ENCODE measurements at places on chromosomes 3 and 15.
A peak's percentile ranks its signal among the peaks of the same experiment; 100 is the strongest.

DNA sequence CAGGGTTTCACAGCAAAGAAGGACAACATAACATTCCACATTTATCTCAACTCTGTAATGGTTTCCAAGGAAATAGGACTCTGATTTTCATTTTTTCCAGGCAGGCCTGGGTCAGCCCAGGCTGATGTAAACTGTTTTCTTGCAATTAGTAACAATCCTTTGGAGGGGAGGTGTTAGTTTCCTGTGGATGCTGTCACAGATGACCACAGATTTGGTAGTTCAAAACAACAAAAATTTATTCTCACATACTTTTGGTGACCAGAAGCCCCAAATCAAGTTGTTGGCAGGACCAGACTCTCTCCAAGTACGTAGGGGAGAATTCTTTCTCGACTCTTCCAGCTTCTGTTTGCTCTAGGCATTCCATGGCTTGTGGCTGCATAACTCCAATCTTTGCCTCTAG is 88.0 kb downstream of the EDEM1 start:
- DNase-seq: no peak

DNA sequence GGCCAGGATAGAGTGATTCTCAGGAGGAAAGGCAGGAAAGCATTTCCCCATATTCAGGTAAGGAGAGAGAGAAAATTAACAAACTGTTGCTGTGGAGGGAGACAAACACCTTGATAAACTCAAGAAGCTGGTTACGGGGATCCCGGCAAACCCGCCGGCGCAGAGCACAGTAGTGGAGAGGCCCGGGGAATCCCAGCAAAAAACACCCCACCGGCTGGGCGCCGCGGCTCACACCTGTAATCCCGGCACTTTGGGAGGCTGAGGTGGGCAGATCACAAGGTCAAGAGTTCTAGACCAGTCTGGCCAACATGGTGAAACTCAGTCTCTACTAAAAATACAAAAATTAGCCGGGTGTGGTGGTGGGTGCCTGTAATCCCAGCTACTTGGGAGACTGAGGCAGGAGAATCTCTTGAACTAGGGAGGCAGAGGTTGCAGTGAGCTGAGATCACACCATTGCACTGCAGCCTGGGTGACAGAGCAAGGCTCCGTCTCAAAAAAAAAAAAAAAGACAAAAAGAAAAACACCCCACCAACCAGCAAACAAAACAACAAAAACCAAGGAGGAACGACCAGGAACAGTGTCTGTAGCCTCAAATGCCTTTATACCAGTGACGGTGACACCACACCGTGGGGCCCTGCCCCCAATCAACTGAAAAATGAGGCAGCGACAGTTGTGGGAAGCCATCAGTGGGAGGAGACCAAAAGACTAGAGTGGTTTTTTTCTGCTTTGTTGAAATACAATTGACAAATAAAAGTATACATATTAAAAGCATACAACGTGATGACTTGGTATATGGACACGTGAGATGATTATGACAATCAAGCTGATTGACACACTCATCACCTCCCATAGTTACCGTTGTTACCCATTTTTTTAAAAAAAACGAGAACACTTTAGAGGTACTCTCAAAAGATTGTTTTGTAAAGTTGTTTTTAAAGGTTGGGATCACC is 40.2 kb upstream of the IDH2 start:
- no peak for DNase-seq

GRCh38 chr15:92391640-92392039 is 2.0 kb upstream of the ST8SIA2 start:
- DNase-seq: peak; percentile 26

- DNase-seq: no peak
These were observed 357.6 kb downstream of the MCTP2 start for GRCh38 chr15:94588993-94589392.

DNA sequence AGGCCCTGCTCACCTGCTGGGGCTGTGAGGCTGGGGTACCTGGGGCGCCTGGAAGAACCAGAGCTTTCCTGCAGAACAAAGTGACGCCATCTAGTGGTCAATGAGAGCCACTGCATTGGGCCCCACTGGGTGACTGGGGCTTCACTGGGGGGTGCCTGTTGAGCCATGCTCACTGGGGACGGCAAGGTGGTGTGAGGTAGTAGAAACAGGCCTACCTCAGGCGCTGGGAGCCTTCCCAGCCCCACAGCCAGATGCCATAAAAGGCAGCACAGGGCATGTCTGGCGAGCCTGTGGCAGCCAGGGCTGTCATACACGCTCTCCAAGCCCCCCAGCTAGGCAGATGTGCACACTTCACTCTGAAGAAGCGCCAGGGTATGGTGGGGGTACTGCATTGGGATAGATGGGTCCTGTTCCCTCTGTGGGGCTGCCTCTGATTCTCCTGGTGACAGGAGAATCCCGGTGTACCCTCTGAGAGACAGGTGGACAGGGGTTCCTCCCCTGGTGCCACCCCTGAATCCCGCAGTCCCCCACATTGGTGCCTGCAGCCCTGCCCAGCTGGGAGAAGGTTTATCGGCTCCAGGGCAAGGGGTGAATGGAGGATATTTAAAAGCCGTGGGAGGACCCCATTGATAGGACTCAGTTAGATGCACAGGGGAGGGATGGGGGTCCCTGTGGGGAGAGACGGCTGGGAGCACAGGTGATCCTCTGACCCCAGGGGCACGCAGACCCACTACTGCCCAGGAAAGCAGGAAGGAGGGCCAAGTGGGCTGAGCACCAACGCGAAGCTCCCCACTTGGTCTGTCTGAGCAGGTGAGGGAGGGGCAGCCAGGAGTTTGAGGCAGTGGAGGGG is 178.8 kb downstream of the NSMCE3 start:
- DNase-seq: no peak

- DNase-seq: no peak
These were observed 54.7 kb downstream of the ADAM10 start for GRCh38 chr15:58694641-58695398.

DNA sequence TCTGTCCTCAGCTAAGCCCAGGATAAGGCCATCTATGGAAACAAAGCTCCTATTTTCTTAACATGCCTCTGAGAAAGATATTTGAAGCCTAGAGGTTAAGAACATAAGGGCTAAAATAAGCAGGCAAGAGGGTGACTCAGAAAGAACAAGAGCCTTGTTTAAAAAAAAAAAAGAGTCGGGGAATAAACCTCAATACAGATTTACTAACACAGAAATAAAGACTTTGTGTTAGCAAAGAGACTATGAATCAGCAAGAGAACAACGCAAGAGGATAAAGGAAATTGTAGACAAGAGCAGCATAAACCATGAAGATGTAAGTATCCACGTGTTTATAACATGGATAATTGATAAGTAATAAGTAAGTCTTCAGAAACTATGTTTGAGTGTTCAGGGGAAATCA is 36.0 kb downstream of the RAB27A start:
- DNase-seq: no peak

- no peak for DNase-seq
These were observed 106.2 kb upstream of the AGTR1 start for GRCh38 chr3:148591525-148591924.

- no peak for DNase-seq
These were observed 261.5 kb upstream of the TPM1 start for GRCh38 chr15:62781081-62781497.

GRCh38 chr15:74453925-74454763 is 6.8 kb downstream of the UBL7 start:
- no peak for DNase-seq

GRCh38 chr3:44100298-44100695 is 141.4 kb upstream of the TOPAZ1 start:
- no peak for DNase-seq

GRCh38 chr3:47347217-47347801 is 33.5 kb upstream of the PTPN23 start:
- peak; percentile 75 for DNase-seq

DNA sequence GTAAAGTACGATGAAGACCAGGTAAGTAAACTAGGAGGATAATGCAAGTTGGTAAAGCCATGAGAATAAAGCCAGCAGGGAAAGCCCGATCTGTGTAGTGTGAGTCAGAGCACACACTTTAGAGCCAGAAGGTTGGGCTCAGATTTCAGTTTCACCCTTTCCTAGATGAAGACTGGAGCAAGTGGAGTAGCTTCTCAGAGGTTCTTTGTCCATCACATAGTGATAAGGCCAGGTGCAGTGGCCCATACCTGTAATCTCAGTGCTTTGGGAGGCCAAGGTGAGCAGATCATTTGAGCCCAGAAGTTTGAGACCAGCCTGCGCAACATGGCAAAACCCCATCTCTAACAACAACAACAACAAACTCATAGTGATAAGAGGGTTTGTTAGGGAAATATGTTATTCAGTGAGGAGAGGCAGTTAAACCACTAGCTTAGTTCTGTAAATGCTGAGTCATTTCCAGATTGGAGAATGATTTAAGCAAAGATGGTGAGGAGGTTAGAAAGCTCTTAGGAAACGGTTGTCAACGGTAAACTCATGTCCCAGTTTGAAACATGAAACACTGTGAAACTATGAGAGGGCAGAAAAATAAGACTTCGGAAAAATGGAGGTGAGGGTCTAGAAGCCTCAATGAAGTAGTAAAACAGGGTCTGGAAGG is 39.0 kb downstream of the IL12A start:
- DNase-seq: peak; percentile 53

DNA sequence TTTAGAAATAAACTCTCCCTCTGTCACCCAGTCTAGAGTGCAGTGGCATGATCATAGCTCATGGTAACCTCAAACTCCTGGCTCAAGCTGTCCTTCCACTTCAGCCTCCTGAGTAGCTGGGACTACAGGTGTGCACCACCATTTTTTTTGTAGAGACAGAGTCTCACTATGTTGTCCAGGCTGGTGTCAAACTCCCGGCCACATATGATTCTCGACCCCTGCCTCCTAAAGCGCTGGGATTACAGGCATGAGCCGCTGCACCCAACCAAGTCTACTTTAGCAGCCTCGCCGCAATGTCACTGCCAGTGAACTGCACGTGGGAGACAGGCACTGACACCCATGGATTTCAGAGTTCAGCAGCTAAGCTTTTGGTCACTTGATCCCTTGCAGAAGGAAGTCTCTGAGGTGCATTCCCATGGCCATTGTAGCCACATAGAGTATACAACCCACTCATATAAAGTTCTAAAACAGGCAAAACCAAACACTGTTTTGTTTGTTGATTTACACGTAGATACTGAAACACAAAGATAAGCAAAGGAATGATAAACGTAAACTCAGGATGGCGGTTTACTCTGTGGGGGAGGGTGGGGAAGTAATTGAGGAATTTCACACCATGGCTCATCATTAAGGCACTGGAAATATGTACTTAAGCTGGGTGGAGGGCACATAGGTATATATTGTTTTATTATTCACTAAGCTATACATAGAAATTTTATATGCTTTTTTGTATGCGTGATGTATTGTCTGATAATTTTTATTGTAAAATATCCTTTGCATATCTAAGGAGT is 115.0 kb downstream of the MEX3B start:
- DNase-seq: no peak

DNA sequence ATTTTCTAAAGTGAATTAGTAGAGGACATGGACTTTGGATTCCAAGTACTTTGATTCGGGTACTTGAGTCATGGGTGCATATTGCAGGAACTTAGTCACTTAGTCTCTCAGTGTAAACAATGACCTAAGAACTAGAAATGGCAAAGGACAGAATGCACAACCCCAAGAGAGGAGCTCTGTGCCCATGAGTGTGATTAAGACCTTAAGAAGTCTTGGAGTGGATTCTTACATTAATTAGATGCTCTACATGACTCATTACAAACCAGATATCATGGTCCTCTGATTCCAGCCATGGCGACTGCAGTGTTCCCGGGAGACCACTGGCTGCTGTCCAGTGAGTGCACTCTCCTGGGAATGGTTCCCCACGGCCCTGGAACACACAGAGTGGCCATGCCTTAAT is 251.5 kb downstream of the GABRG3 start:
- DNase-seq: no peak

DNA sequence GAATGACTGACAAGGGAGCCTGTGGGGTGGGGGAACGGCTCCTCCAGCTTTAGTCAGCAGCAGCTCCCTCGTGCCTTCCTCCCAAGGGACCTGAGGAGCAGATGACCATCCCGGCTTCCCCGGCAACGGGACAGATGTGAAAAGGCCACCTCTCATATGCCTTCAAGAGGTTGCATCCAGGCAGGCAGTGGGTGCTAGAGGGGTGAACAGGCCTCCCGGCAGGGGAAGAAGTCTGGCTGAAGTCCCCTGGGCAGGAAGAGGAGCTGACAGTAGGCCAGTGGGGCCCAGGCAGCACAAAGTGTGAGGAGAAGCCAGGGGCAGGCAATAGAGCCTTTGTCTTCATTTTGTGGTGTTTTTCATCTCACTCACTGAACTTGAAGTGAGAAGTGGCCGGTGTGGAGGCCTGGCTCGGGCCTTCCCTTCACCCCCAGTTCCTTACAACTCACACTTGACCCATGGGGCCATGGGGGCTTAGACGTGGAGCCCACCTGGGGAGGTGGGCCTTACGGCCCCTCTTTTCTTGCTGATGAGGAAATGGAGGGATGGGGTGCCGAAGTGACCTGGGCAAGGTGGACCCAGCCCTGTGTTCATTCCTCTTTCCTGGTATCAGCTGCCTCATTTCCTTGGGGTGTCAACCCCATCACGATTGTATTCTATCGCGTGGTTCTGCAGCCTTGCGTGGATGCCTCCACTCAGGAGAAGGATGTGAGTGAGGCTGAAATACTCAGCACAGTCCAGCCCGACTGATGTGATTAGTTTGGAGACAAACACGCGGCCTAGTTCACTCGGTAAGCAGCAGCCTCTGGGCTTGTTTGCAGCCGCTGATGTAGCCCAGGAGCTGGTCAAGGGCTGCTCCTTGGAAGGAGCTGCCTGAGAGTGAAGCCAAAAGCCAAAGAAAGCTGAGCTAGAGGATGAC is 115.5 kb upstream of the ALDH1A3 start:
- peak; percentile 10 for DNase-seq

DNA sequence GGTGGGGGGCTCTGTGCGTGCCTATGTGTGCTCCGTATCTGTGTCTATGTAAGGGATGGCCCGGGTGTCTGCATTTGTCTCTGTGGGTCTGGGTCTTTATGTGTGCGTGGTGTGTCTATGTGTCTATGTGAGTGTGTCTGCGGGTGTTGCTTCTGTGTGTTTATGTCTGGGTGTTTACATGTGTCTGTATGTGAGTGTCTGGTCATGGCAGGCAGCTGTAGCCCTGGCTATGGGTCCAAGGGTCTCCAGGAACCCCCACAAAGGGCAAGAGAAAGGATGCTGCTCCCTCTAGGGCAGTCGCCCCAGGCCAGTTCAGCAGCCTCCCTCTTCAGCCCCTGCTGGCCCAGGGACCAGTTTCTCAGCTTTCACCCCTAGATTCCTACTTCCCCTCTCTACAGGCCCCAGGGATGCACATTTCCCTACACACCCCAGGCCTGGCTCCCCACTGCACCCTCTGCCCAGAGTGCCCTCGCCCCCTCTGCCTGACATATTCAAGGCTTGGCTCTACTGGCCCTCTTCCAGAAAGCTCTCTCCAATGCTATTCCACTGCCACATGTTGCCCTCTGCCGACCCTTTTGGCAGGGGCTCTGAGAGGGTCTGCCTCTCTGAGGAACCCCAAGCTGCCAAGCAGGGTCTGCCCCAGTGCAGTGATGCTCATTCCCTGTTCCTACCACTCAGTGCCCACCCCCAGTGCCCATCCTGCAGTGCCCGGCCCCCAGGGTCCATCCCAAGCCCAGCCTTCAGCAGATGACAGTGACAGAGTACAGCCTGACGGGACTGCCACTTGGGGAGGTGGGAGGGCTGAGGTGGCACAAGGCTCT is 1.0 kb upstream of the MYL3 start:
- no peak for DNase-seq
